ENCODE measurements at places on chromosomes 5 and 9.

GRCh38 chr9:108550106-108550505 lies 305.7 kb downstream of the ACTL7B start:
- DNase-seq = no peak

GRCh38 chr9:35905912-35906679 lies at the start of gene HRCT1:
Gene HRCT1 (plus strand): TSS chr9:35906202. CDS start chr9:35906288, 86 bp downstream.
- DNase-seq = no peak

GRCh38 chr9:14372437-14373335 lies 58.7 kb upstream of the NFIB start:
- no peak for DNase-seq

DNA sequence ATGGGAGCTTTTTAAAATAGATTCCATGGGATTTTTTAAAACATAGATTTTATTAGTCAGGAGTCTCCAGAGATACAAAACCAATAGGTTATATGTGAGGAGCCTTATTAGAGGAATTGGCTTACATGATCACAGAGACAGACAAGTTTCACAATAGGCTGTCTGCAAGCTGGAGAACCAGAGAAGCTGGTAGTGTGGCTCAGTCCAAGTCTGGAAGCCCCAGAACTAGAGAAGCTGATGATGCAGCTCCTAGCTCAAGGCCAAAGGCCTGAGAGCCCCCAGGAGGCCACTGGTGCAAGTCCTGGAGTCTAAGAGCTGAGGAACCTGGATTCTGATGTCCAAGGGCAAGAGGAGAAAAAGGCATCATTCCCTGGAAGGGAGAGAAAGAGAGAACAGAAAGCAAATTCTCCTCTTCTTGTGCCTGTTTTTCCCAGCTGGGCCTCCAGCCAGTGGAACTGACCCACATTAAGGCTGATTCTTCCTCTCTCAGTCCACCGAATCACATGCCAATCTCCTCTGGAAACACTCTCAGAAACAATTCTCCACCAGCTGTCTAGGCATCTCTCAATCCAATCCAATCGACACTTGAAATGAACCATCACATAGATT lies 59.3 kb downstream of the AHRR start:
- no peak for DNase-seq

DNA sequence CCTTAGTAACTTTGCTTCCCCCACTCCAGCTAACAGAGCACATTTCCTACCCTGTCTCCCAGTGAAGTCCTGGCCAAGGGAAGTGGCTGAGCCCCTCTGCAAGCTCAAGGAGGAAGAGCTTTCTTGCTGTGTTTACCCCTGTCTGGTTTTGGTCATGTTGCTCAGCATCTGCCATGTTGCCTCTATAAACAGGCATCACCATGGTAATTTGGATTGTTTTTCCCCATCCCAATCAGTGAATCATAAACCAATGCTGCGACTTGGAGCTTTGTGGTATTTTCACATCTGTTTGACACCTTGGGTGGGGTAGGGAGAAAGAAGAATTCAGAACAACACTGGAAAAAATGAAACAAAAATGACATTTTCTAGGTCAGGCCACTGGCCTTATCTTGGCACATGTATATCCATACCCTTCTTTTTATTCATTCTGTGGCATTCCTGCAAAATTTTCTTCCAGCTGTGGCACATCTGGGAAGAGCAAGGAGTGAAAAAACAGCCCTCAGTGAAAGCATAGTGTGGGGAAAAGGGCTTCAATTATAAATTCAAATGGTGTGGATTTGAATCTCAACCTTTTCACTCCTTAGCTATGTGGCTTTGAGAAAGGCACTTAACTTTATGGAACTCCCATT lies 42.5 kb downstream of the SLIT3 start:
- no peak for DNase-seq

DNA sequence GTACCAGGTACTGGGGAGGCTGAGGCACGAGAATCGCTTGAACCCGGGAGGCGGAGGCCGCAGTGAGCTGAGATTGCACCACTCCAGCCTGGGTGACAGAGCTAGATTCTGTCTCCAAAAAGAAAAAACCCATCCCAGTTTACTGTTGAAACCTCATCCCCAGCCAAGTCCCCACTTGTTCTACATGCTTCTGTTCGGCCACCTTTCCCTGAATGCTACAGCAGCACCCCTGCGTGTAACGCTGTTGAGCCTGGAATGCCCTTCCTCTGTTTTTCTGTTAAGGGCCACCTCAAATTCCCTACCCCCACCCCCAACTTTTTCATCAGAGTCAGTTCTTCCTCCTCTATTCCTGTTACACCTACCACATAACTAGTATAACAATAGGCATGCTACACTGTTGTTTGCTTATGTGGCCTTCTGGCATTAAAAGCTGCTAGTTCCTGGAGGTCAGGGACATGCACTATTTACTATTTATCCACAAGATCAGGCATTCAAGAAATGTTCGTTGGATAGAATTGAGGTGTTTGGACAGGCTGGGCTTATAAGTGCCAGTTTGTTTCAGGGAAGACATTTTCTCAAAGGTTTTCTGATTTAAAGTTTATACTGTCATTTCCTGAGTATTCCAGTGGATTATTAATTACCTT lies 47.1 kb upstream of the C5orf47 start:
- DNase-seq = no peak

DNA sequence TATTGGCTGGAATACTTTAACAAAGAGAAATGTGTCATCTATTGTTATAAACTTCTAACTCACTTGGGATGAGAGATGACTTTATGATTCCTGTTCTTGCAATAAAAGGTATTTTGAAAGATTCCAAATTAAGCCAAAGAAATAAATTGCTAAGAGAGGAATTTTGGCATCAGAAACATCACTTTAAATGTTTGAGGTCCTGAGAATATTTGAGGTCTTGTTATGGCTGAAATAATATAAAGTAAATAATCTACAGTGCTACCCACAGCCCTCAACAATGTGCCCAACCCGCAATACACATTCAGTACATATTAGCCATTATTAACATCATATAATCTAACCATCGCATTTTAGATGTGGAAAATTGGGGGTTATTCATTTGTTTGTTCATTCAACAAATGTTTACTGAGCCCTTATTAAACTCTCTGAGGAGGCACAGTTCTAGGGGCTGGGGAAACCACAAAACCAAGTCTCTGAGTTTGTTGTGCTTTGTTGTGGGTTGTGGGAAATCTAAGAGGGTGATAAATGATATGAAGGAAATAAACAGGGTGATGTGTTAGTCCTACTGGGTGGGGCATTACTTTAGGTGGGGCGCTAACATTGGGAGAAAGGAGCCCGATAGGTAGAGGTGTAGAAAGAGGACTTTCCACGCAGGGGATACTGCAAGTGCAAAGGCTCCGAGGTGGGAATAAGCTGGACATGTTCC lies 135.2 kb upstream of the CLINT1 start:
- no peak for DNase-seq

DNA sequence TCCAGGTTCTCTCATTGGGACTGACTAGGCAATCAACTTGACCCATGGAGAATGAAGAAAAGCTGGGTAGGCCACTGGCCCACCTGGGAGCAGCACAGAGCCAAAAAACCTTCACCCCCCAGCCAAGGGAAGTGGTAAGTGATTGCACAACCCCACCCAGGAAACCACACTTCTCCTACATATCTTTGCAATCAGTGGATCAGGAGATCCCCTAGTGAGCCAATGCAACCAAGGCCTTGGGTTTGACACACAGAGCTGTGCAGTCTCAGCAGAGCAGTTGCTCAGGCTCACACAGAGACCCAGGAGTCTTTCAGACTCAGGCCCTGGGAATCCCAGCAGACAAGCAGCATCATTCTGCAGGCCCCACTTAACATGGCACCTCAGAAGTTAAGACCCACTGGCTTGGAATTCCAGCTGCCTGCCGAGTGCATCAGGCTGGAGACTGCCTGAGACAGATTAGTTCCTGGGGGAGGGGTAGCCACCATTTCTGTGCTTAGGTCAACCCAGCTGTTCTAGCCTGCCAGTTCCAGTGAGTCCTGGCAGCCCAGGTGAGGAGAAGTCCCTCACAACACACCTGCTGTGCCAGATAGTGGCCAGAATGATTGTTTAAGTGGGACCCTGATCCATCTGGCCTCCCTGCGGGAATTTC lies 136.4 kb downstream of the SAXO1 start:
- DNase-seq = no peak

DNA sequence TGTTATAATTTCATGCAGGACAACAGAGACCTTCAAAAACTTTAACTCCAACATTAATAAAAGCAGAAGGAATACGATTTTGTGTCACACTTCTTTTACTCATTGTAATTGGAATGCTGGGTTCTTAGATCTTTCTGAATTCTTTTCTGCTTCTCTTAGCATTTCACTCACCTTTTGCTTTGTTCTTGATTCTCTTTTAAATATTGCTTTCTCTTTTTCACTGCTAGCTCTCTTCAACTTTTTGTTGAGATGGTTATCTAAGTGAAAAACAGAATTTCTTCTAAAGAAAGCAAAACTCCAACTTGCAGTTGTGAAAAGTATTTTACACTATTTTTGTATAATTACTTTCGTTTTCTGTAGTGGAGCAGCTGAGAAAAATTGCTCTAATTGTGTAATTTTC lies 212.6 kb upstream of the KIF2A start:
- no peak for DNase-seq

DNA sequence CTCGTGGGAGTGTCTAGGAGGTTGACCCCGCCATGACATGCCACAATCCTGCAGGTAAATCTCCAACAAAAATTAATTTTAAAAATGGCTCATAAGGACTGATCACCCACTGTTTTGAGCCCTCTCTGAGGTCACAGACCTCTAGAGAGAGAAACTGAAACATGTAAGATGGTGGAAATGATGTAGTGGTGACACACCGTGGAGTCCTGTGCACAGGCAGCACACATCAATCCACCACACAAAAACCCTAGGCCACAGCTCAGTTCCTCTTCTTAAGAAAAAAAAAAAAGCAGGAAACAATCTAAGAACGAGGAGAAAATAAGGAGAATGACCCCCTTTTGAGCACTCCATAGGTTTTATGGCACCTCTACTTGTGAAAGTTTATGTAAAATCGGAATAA lies 93.8 kb upstream of the FAM120A start:
- DNase-seq = no peak

GRCh38 chr5:163410505-163410904 lies 26.9 kb upstream of the CCNG1 start:
- DNase-seq = no peak

DNA sequence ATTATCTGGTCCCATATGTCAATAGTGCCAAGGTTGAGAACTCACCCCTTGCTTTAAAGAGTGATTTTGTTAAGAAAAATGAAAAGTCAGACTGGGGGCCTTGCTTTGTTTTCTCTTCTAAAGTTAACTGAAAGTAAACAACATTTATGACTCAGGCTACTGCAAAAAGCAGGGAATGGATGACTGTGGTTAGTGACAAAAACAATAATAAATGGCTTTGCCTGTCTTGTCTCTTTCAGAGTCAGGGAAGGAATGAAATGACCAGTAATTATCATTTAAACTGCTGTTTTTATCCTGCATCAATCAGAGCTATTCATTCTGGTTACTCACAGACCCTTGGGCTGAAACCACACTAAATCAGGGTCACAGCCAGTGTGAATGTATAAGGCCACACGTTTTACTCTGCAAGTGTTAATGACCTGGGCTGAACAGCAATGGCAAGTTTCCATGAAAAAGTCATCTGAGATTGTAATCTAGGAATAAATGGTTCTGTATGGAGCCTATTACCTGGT lies 112.2 kb downstream of the ZNF608 start:
- no peak for DNase-seq

GRCh38 chr5:103369125-103370120 lies 110.9 kb downstream of the MACIR start:
- no peak for DNase-seq

DNA sequence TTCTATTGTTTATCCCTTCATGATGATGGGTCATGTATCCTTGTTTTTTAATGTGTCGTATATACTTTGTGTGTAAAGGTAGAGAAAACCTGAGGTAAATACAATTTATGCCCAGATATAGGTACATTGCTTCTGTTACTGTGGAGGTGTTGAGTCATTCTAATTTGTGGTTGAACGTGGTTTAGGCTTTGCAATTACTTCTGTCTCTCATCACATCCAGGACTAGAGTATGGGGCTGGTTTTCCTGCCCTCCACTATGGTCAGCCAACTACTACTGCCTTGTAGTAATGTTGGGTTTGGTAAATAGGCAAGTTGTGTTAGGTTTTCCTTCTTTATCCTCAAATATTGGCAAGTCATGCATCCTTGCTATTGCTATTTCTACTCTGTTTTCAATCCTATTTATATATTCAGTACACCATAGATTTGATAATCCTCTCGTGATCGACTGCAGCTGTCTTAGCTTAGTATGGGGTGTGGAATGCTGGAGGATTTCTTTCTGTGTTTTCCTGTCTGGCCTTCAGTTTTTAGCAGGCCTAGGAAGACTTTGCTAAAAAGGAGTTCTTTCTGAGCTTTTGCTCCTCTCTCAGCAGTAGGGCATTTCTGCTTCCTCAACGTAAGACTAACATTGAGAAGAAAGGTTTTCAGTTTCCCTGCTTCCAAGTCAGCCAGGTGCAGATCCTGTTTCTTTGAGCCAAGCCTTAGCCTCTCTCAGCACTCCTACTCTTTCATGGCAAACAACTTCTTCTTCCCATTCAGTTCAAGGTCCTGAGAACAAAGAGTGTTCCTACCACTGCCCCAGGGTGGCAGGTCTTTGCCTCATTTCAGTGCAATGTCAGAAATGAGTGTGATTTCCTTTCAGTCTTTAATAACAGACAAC lies 844.4 kb upstream of the CDH18 start:
- no peak for DNase-seq

GRCh38 chr5:74042959-74043358 lies 417.0 kb downstream of the ARHGEF28 start:
- DNase-seq = no peak

- no peak for DNase-seq
These were observed 157.9 kb downstream of the RMI1 start for GRCh38 chr9:84138541-84138940.

DNA sequence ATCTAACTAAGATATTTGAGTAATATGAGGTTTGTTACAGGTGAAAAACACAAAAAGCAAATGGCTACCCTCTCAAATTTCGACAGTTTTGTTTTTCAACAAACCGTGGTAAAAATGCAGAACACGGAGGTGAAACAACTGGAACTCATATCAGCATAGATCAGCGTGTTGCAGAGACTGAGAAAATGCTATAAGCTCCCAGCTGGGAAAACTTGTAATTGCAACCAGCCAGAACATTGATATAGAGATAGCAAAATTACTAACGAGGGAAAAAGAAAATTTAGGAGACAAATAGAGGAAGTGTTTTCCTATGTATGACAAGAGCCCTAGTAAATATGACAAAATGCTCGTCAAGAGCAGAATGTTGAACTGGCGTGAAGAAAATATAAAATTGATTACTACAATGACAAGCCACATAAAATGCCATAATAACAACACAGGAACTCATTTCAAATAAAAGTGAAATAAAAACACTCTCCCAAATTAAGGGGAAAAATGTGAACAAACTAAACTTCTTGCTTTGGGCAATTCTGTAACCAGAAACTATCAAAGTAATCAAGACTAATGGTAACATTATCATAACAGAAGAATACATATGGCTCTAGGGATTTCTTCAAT lies 1989.8 kb downstream of the EFNA5 start:
- DNase-seq = no peak

DNA sequence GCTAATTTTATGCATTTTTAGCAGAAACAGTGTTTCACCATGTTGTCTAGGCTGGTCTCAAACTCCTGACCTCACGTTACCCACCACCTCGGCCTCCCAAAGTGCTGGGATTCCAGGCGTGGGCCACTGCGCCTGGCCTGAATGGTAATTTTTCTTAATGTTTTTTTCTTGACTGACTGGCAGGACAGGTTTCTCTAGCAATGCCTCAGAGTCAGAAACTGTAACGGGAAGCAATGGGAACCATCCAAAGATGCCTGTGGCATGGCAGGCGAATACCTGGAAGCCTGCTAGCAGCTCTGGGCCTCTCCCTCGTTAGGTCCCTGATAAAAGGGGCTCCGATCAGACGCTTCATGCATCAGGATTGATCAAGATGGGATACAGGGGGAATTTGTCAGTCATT lies 639.2 kb downstream of the NR2F1-AS1 start:
- DNase-seq = no peak
